ENCODE measurements at places on chromosomes 6 and 20.

GRCh38 chr6:65091561-65091960 is 615.5 kb downstream of the EYS start:
- no peak for DNase-seq

DNA sequence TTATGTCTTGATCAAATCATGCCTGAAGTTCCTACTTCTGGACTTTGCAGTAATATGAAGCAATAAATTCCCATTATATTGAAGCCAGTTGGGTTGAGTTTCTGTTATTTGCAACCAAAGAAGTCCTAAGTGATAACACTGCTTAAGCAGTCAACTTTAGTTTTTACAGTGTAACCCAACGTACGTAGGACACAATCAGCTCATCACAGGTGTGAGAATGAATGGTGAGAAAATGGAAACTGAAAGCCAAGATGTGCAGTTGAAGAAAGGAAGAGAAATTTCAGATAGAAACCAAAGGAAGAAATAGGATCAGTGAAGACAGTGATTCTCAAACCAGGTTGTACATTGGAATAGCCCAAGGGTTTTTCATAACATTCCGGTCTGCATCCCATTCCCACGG is 211.4 kb upstream of the ZFP64 start:
- no peak for DNase-seq

DNA sequence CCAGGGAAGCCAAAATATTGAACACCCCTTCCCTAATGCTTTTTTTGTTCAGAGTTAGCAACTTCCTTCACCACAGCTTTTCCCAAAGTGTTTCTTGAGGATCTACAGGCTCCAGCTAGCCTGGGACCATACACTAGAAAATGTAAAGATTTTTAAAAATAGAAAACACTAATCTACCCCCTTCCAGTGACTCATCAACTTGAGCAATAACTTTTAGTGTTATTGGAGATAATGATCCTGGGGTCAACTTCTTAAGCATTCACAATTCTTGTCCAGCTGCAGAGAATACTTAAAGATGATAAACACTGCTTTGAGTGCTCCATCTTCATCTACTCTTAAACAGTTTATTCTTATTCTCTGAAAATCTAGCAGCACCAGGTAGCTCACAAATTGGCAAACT is 131.6 kb downstream of the COL9A1 start:
- no peak for DNase-seq

DNA sequence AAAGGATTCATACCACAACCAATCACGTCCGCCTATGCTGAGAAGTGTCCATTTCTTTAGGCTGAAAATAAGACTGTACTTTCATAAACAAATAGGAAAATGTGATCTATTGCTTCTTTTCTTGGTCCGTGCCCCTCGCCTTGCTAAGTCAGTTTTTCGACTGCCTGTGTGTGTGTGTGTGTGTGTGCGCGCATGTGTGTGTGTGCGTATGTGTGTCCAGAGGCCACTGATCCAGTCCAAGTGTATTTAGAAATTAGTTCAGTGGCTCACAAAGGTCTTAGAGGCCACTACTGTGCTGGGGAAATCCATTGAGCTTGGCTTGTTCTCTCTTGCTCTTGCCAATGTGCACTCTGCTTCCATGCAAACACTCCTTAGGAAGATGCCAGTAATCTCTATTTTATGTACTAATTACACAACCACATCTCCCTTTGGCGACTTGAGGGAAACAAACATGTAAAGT is 50.5 kb downstream of the SLC22A23 start:
- no peak for DNase-seq

DNA sequence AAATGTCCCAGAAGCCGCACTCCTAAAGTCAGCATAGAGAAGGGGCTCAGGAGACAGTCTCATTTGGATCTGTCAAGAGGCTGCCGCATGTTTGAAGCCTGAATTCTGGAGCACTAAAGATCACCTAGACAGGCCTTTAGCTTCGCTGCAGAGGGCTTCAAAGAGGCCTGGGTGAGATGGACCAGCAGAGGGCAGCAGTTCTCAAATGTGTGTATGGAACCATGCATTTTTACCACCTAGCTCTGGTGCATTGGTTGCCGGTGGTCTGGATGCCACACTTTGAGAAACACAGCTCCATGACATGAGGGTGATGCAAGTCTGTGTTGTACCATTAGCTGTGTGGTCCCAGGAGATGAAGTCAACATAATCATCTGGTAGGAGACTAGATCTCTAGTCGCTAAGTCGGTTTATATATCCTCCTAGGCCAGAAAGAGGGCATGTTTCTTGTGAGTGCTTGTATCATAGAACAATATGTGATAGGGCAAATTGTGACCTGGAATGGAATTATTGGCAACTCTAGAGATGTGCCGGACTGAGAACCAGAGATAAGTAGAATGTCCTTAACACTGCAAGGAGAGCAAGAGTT is 64.8 kb downstream of the KIAA0319 start:
- peak; percentile 63 for DNase-seq

- DNase-seq, result no peak
Observed at GRCh38 chr6:1708820-1709219, 99.1 kb downstream of the FOXC1 start.

DNA sequence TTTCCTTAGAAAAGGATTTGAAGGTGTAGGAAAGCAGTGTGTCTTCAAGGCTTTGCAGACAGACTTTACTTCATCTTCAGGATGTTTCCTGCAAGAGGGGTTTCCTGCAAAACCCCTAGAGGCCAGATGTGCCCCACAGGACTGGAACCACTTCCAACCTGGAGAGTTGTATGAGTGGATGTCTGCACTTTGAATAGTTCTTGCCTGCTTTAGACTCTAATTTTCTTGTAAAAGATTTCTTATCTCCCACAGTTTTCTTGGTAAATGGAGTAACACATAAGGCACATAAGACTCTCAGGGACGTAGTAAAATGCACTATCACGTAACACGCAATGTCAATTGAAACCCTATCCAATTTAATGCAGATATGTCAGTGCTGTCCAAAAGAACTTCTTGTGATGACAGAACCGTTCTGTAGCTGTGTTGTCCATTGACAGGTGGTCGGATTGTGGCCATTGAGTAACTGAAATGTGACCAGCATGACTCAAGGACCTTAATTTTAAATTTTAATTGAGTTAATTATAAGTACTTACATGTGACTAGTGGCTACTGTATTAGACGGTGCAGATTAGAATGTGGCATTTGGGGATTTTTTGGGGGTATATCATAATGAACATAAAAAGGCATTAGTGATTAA is 118.7 kb downstream of the JARID2 start:
- DNase-seq, result no peak

DNA sequence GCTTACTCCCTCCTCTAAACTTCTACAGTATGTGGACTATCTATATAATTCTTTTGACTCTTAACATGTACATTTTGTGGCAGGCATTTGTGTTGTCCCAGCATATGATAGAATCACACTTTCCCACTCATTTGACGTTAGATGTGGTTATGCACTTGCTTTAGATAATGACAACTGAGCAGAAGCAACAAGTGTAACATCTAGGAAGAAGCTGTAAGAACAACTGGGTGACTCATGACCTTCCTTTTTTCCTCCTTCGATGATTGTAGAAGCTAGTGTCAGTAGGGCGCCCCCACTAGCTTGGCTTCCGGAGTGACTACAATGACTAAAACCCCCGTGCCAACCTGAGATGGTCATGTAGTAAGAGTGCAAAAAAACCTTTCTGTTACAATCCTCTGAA is 74.6 kb upstream of the CEP85L start:
- DNase-seq, result peak; percentile 66

DNA sequence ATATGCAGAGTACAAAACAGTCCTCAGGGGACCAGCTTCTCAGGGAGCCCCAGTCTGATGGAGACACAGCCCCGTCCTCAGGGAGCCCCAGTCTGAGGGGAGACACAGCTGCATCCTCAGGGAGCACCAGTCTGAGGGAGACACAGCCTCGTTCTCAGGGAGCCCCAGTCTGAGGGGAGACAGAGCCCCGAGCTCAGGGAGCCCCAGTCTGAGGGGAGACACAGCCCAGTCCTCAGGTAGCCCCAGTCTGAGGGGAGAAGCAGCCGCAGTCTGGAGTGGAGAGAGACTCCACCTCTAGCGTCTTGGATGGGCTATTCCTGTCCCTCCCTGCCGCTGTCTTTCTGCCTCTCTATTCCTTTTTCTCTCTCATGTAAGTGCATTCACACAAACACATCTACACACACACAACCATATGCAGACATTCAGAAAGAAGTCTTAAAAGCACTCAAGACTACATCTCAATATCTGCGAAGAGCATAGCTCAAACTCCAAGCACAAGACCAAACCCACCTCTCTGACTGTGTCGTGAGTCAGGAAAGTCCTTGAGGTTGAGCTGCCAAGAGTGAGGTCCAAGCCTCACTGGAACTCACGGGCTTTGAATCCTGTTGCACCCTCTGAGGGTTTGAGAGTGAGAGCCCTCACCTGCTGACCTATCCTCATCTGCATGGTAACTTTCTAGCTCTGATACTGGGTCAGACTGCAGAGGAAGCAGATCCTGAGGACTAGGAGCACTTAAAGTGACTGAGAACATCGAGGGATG is 53.1 kb upstream of the SAYSD1 start:
- no peak for DNase-seq

GRCh38 chr6:24356310-24356973 is 1.4 kb downstream of the DCDC2 start:
- no peak for DNase-seq

GRCh38 chr20:52748990-52749389 is 223.2 kb upstream of the TSHZ2 start:
- DNase-seq, result no peak

GRCh38 chr20:22305381-22305780 is 279.0 kb downstream of the FOXA2 start:
- no peak for DNase-seq

All from stimulated activated CD8-positive, alpha-beta memory T cell treated with anti-CD3 and anti-CD28 coated beads, Interleukin-4, amount 100 ng/mL, for 4 hours (primary cell).